ELR (cell line): ENCODE measurements at places on chromosomes 3 and 15.
A peak's percentile ranks its signal among the peaks of the same experiment; 100 is the strongest.

- peak; percentile 77 for DNase-seq
These were observed 236.9 kb upstream of the IL12A start for GRCh38 chr3:159751752-159752151.

DNA sequence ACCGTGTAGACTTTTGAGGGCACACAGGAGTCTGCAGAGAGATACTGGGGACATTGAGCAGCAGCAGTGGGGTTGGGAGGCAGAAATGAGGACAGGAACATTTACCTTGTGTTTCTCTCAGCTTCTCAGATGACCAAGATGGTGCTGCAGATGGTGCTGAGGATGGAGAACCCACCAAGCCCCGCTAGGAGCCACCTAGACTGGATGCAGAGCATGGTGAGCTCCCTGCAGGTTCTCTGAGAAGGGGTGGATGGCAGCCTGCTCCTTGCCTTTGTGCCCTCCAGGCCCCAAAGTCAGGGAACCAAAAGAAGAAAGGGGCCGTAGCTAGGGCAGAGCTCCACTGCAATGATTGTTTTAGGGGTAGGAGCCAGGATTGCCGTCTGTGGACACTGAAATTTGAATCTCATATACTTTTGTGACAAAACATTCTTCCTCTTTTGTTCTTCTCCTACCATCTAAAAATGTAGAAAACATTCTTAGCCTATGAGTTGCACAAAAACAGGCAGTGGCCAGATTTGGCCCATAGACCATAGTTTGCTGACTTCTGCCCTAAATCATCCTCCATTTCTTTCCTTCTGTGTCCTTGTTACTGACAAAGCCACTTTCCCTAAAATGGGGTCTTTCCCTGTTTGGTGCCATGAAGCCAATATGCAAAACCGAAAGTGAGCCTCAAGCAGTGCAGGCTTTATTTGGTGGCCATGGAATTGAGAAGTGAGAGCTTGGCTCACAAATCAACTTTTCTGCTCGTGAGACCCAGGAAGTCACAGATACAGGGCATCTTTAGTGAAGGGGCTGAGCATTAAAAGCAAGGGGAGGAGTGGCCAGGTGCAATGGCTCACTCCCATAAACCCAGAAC, 11.9 kb upstream of the MUC20 start:
- no peak for DNase-seq

GRCh38 chr15:86362555-86362954, 282.9 kb downstream of the AGBL1 start:
- peak; percentile 0 for DNase-seq

DNA sequence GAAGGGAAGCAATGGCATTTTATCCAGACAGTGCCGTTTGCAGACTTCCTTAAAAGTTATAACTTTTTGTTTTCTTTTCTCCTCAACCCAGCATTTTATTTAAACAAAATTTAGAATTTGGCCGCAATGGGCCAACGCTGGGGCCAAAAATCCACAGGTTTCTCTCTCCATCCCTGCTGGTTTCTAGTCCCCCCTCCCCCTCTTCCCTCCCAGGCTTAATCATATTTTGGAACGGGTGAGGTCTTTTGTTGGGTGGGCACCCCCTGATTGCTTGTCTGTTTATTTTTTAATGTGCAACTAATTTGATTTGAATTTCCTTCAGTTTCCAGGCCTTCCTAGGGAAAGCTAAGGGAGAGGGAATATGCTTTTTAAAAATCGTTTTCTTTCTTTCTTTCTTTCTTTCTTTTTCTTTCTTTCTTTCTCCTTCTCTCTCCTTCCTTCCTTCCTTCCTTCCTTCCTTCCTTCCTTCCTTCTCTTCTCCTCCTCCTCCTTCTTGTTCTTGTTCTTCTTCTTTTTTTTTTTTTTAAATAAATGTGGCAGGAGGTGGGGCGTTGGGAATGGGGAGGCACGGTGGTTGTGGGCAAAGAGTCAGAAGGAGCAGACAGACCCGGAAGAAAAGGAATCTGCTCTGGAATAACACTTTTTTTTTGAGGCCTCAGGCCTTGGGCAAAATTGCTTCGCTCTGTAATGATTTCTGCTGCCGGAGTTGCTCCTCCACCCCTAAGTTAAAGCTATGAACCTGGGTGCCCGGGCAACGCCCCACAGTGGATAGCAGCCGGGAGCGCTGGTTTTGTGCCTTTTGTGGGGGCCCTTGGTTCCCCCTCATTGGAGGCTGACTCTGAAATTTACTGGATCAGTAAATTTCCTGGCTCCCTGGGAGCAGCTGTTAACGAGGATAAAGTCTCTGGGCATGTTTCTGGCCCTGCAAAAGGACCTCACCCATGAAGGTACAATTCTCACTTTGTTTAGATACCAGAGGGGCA, 1.9 kb downstream of the FNDC3B start:
- DNase-seq, result peak; percentile 67

DNA sequence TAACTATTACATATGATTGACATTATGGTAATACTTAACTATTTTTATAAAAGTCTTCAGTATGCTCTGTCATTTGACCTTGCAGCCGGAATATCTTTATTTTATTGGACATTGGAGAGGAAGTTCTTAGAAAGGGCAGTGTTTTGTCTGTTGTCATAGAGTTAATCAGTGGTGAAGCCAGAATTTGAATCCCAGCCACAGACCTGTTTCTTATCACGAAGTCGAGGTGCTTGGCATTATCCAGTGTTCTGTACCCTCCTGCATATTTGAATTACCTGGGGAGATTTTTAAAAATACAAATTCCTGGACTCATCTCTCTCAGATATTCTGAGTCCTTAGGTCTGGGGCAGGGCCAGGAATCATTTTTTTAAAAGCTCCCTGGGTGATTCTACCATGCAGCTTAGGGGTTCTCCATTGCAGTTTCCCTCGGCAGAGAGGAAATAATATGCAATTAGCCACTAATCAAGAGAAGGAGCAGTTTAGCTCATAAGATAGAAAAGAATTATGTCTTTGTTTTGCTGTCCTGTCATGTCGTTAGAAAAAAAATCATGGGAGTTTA, 195.6 kb upstream of the CFAP20DC start:
- DNase-seq, result no peak

DNA sequence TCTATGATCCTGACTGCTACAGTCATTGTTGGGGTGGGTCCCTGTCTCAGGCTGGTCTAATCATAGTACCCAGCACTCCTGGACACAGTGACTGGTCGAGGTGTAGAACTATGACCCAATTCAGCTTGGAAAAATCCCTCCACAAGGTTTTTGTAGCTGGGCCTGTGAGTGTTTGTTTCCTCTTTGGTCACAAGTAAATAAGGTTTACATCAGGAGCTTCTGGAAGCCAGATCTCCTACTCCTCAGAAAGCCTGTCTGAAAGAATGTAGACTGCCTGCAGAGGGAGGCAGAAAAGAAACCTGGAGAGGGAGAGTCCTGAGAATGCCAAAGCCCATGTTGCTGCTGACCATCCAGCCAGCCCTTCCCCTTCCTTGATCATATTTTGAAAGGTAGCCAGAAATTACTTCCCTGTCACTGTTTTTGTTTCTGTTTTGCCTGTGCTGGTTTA, 123.2 kb downstream of the RAP2B start:
- DNase-seq, result peak; percentile 49

GRCh38 chr3:111194048-111194447, 122.4 kb downstream of the NECTIN3 start:
- no peak for DNase-seq

GRCh38 chr3:54067055-54067698, 55.2 kb upstream of the CACNA2D3 start:
- no peak for DNase-seq

DNA sequence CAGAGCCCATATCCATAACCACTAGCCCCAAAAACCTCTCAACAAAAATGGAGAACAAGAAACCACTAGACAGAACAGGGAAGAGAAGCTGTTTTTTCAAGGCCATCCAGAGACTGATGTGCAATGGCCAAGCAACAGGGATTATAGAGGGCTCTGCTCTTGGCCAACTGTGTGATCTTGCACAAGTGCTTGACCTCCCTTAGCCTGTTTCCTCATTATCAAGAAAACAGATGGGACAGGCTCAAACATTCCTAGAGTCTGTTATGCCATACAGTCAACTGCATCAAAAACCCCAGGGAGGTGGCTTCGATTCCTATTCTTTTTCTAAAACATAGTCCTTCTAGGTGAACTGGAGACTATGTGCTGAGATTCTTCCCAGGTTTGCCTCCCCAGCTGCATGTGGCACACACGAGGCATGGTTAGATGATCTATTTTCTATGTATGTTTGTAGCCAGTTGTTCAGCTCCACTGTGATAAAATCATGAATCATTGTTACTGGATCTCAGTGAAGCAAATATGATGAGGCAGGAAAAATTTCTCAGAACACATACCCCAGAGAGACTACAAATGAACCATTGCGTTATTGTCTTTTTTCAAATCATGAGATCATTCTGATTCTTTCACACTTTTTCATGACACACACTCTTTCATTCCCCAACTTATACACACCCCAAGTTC, 132.9 kb upstream of the TGFBR2 start:
- DNase-seq, result peak; percentile 40

DNA sequence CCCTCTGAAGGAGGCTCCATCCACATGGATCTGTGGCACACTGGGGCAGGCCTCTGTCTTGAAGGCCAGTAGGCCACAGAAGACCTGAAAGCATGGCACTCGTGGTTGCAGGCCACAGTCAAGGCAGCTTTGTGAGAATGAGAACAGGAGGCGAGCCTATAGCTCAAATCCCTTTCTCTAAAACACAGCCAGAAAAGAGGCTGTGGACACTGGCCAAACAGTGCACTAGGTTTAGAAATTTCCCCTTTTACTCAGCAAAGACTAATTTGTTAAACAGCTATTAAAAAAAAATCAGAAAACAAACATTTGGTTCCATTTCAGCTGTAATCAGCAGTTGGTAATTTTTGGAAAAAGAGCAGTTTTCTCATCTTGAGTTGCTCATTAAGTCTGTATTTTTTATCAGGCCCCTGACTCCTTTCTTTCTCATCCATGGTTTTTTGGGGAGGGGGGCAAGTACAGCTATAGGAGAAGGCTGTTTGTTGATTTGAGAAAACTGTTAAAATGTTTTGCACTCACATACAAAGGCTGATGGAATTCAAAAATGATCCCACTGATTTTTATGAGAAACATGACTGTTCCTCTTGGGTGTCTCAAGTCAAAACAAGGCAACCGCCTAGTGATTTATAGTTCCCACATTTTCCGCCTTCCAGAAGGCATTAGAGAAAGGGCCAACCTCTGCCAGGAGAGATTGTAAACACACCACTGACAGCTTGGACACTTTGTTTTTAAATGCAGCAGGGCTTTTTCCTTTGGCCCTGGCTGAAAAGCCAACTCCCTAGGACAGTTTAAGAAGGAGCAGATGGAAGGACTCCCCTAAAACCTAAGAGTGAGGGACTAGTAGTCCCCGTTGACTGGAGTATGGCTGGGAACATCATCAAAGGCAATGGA, 28.1 kb downstream of the PARP16 start:
- no peak for DNase-seq

DNA sequence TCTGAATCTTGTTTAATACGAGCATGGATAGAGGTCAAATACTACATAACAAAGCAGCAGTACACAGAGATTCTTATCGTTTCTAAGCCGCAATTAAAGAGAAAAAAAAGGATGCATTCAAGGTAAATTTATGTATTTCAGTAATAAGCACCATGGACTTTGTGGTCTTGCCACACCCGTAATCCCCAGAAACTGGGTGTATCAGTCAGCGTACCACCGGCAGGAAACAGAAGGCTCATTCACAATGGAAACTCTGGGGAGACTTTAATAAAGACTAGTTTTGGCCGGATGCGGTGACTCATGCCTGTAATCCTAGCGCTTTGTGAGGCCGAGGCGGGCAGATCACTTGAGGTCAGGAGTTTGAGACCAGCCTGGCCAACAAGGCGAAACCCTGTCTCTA, 81.9 kb upstream of the ZNF280D start:
- no peak for DNase-seq

- DNase-seq, result peak; percentile 40
These were observed 12.9 kb downstream of the VPS18 start for GRCh38 chr15:40906991-40907802.

- DNase-seq, result no peak
These were observed 436.7 kb downstream of the EPHB1 start for GRCh38 chr3:135231737-135232136.

GRCh38 chr15:56759450-56759845, 26.1 kb upstream of the ZNF280D start:
- peak; percentile 97 for DNase-seq

DNA sequence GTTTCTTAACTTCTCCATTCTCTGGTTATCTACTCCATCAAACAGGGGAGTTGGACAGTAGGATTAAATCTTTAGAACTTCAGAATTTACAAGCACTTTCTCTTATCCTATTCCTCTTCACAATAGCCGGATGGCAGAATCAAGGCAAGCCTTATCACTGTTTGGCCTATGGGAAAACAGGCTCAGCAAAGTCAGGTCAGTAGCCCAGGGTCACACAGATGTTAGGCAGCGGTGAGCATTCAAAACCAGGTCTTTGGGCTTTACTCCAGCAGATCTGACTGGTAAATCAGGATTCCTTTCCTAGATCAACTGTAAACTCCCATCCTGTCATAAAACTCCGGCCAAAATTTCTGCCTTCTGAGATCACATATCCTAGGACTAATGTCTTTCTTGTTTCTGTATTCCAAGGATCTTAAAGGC, 258.4 kb downstream of the OPA1 start:
- DNase-seq, result no peak

DNA sequence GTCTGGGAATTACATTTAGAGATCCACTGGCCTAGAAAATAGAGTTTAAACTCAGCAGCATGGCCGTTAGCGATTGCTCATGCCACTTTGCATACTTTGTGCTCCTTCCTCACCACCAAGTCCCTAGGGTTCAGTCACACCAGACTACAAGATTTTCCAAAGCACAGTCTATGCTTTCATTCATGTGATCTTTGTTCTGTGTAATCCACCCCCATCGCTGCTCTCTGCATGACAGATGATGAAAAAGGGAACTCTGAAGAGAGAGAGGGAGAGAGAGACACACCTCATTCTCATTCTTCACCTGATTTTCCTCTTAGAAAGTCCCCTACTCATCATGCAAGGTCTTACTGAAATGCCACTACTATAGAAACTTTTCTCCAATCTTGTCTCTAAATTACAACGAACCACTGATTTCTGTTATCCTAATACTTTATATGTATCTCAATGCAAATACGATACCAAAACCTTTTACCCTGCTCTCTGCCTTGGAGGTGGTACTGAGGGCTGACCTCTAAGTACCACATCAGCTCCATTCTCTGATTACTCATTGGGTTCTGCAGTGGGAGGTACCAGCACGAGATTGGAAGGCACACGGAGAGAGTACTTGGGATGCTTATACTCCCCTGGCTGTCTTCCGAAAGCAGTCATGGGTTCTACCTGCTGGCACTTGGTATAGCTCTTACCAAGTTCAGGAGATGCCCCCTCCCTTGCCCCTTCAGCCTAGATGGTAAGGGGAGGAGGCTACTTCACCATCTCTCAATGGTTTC, 1.1 kb upstream of the PARP15 start:
- DNase-seq, result no peak

GRCh38 chr3:43953814-43954692, 263.3 kb downstream of the ABHD5 start:
- peak; percentile 71 for DNase-seq

GRCh38 chr15:90219421-90220141, 14.2 kb downstream of the CIB1 start:
- peak; percentile 44 for DNase-seq
